ENCODE measurements at places on chromosomes 2 and 18.

DNA sequence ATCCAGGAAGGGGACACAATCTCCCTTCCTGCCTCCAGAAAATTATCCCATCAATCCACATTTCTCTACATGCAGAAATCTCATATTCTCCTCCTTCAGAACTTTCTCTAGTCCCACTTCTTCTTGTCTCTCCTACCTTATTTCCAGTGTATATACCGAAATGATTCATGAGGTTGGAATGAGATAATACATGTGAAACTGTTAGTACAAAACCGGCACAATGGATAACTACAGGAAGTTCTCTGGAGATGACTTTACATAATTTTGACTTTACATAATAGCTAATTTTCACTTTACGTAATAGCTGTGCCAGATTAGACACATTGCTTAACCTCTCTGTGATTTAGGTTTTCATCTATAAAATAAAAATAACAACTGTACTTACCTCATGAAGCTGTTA is 801.3 kb downstream of the ERBB4 start:
- no peak for DNase-seq

- peak; percentile 9 for DNase-seq
These were observed 8.9 kb downstream of the TMSB10 start for GRCh38 chr2:84914334-84914733.

DNA sequence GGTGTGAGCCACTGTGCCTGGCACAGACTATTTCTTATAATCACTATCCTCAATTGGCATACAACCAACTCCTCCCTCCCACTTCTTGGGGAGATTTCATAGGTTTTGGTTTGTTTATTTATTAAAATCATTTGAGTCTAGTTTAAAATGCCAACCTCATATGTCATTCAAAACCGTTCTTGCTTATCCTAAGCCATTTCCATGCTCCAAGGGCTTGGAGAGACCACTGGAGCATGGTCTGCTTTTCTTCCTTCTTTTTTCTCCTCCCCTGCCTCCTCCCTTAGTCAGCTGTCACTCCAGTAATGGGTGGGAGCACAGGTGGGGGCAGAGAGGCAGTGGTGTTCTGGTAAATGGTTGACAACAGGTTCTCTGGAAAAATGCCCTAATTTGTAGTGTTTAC is 20.4 kb upstream of the KCNS3 start:
- no peak for DNase-seq

DNA sequence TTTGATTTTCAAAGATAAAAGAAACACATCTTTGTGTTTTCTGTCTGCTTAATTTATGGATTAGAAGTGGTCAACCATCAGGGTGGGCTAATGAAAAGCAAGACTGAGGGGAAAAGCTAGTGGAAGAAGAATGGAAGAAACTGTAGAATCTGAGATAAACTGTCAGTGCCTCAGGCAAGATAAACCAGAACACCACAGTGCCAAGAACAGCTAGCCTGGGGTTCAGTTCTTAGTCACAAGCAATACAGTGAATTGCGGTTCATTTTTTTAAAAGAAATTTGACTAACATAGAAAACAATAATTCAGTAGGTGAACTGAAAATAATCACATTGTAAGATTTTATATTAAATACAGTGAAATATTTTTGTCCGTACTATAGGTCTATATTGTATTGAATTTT is 22.0 kb upstream of the LNPK start:
- no peak for DNase-seq

DNA sequence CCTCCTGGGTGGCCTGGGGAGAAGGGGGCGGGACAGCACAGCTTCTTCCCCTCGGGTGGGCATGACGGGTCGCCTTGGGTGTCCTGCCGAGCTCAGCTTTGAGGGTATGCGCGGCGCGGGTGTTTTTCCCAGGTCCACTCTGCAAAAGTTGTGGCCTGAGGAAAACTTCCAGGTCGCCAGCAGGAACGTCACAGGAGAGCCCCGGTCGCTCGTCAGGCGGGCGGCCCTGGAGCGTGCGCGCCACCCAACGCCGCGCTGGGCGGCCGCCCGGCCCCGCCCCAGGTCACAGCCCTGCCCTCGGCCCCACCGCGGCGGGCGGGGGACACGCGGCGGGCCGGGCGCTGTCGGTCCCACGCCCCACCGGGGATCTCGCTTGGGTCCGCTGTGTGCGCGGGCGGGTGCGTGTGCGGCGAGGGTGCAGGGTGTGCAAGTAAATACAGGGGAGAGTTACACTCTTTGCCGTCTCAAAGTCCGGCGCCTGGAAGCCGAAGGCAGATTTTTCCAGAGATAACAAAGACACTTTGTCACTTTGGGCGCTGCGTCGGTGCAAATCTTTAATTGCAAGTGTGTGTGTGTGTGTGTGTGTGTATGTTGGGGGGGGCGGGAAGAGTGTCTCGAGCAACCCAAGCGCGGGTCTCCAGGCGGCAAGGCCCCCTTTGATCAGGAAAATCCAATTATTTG is 616 bp upstream of the SP5 start:
- peak; percentile 51 for DNase-seq

- no peak for DNase-seq
These were observed 5.8 kb downstream of the ANKRD53 start for GRCh38 chr2:70984228-70984575.

GRCh38 chr2:23135481-23136100 is 249.4 kb upstream of the KLHL29 start:
- no peak for DNase-seq

GRCh38 chr18:79321625-79322405 is 73.9 kb upstream of the NFATC1 start:
- no peak for DNase-seq

GRCh38 chr2:204655101-204655500 is 109.8 kb downstream of the PARD3B start:
- no peak for DNase-seq

DNA sequence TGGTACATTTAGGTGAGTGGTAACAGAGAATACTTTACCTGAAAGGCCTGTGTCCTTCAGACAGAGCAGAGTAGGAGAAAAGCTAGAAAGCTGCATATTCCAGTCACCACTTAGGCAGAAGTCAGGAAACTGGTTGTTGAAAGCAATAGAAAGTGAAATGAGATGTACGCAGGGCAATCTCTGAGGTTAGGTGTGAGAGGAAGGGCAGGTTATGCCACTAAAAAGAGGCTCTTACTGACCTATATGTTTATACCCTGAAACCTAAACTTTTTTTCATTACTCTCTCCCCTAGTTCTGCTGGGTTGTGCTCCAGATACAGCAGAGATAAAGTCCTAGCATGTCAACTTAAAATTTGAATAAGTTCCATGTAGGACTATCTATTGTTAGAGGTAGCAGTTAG is 93.5 kb downstream of the COX7A2L start:
- DNase-seq: no peak

- no peak for DNase-seq
These were observed 560.8 kb upstream of the FAM98A start for GRCh38 chr2:34159901-34160300.

DNA sequence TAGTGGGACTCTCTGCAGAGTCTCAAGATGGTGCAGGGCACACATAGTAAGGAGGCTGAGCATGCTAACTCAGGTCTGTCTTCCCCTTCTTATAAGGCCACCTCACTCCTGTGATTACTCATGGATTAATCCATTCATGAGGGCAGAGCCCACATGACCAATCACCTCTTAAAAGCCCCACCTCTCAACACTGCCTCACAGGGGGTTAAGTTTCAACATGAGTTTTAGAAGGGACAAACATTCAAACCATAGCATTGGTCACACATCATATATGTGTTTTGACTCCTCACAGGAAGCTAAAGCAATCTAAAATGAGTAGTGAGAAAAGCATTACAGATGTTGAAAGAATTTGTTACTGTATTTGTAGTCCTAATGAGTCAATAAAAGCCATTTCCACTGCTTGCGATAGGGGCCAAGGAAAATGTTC is 57.5 kb downstream of the DTNA start:
- DNase-seq: no peak

DNA sequence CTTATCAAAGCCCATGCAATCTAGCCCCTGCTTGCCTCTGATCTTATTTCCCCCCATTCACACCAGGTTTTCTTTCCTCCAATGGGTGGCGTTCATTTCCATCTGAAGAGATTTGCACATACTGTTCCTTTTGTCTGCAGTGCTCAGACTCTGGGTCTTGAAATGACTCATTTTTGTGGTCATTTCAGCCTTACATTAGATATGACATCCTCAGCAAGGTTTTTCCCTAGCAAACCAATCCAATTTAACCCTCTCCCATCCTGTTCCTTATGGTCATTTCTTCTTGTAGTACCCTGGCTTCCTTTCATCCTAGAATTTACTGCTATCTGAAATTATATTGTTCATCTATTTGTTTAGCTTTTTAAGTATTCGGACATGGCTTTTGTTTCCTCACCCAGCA is 42.5 kb upstream of the SCN1A start:
- no peak for DNase-seq

- DNase-seq: no peak
These were observed 113.8 kb downstream of the SH3RF3 start for GRCh38 chr2:109242654-109243331.

DNA sequence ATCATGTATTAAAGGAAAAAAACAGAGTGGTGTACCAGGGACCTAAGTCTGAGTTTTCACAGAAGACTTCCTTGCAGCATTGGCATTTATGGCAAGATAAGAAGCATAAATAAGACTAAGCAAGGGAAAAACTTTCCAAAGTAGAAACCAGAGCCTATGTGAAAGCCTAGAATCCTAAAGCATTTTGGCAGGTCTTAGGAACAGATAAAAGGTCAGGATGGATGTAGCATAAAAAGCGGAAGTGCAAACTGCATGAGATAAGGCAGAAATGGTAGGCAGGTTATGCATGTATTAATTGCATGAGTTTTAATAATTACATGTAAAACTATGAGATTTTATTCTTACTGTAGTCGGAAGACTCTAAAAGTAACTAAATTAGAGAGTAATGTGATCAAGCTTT is 596.5 kb downstream of the SUCLG1 start:
- no peak for DNase-seq

GRCh38 chr2:234805836-234806235 is 146.0 kb upstream of the SH3BP4 start:
- DNase-seq: no peak

DNA sequence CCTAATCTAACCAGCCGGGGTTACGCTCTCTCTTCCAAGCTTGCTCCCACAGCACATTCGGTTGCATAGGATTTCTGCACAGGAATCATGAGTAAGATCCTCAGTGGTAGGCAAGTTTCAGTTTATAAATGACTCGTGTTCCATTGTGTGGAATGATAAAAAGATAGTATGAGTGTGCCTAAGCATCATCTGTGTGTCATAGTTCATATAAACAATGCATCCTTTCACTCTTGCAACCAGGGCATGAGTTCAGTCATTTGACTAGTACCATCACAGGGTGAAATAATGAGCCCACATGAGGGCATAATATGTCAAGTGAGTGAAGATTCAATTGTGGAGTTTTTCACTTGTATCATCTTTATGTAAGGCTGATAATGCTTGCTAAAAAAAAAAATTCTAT is 417.1 kb upstream of the CDH2 start:
- no peak for DNase-seq

- DNase-seq: no peak
These were observed 4.2 kb downstream of the SMAD2 start for GRCh38 chr18:47926101-47926850.

DNA sequence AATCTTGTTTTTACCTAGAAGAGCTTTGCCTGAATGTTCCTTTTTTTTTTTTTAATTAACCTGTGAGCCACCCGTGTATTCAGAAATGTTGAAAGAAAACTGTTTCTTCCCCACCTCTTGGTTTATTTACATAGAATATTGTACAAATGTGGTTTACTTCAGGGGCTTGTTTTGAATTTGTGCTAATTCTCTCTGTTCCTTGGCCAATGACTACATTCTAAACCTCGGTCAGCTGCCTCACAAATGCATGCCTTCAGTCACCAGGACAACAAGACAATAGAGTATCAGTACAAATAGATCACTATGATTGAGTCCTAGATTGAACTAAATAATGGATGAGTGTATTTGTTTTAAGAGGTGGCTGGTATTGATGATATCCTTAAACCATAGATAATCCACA is 36.0 kb downstream of the AGFG1 start:
- DNase-seq: no peak

GRCh38 chr2:45345331-45346234 is 265.5 kb downstream of the SRBD1 start:
- no peak for DNase-seq

DNA sequence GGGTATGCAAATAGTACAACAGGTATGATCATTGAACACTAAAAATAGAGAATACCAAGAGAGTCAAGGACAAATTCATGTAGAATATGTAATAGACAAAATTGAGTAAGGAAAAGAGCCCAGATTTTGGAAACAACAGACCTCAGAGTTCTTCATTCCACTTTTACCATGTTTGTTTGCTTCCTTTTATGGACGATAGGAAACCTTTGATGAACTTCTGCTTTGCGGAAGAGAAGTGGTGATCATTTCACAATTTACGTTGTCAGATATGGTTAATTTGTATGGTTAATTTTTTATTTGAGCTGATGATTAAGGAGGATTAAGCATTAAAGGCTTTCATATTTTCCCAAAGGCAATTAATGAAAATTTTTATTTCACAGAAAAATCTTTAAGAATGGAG is 16.3 kb downstream of the MARCHF7 start:
- DNase-seq: no peak

GRCh38 chr2:224711859-224712665 is 4.1 kb downstream of the CCDC195 start:
- no peak for DNase-seq

GRCh38 chr18:79402977-79403722 is 7.4 kb downstream of the NFATC1 start:
- peak; percentile 43 for DNase-seq

GRCh38 chr18:72375618-72376017 is 168.5 kb downstream of the CBLN2 start:
- no peak for DNase-seq

DNA sequence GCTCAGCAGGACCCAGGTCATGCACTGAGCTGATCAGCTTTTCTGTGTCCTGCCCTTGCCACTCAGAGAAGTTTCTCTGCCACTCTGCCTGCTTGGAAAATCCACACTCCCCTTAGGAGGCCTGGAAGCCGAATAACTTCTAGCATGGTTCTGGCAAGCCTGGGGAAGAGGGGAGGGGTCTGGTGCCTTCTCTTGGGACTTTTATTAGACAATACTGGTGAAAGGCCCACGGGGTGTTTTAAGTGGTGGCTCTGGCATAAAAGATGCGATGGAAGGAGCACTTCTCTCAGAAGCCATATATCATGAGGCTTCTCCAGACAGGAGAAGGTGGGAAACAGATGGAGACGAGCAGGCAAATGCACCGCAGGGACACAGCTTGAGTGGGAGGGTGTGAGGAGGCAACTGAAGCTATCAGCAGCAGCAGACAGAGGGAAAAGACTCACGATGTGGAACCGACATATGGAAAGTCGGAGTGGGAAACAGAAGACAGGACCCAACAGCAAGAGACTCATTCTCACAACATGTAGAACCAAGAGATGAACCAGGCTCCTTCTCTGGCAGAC is 141.8 kb upstream of the CTNNA2 start:
- no peak for DNase-seq

All from colonic mucosa (tissue), 4 donors.